ENCODE measurements at places on chromosomes 2 and 18.
A peak's percentile ranks its signal among the peaks of the same experiment; 100 is the strongest.

DNA sequence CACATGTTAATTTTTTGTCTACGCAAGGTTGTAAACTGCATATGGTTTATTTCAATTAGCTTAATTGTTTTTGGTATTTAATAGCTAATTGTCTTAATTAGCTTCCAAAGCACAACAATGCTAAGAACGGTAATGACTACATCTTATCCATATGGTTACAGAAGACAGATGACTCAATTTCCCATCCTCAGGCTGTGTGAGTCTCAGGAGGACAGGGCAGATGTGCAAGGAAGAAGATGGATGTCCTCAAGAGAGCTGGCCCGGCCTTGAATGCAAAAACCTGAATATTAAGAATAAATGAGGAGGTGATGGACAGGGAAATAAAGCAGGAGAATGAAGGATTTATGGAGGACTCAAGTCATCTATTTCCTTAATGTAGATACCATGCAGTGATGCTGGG is 31.4 kb downstream of the SLC4A3 start:
- no peak for DNase-seq

DNA sequence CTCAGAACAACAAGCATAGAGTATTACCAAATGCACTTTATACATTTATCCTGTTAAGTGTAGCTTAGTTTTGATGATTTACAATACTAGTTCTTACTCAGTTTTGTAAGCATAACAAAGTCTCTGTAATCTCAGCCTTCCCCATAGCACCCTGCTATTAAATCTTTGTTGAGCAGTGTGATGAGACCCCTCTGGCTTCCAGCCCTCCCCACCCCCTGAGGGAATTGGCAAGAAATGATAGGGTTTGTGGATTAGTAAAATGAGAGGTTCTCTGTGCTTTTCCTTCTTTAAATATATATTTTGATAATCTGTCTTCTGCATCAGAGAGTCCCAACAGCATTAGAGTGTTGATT is 37.2 kb downstream of the ZNF521 start:
- no peak for DNase-seq

- no peak for DNase-seq
Measured at GRCh38 chr2:106706283-106706682, 179.7 kb downstream of the ST6GAL2 start.

GRCh38 chr2:95734976-95735890 is 143.4 kb downstream of the TRIM43 start:
- DNase-seq = no peak

DNA sequence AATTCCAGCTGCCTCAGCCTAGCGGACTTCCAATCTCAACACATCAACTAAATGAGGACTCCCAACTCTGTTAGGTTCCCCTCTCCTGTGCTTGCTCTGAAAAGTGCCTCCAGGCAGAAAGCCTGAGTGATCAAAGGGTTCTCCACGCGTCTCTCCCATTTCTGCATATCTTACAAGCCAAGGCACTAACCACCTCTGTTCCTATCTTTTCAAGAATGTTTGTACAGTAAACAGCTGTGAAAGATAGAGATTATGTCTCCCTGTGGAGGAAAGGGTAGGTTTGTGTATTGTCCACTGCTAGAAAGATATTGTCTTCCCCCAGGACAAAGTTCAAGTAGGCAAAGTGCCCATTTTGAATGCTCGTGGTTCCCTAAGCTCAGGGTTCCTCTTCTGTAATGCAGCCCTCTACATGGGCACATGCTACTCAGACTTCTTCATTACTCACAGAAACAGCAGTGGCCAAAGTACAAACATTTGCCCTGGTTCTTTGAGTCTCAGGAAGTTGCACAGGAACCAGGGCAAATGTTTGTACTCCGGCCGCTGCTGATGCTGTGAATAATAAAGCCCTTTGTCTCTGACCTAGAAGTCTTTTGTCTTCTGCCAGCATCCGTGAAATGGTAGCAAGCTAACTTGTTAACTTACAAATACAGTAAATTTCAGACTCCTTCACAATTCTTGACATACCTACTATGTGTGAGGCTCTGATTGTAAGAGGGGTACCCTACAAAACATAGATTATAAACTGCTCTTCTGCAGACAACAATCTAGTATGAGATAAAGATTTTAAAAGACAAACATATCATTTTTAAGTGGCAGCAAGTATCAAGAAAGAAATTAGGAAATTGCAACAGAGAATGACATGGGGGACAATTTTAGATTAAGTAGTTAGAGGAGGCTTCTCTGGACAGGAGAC is 44.5 kb downstream of the PKDCC start:
- DNase-seq = no peak

DNA sequence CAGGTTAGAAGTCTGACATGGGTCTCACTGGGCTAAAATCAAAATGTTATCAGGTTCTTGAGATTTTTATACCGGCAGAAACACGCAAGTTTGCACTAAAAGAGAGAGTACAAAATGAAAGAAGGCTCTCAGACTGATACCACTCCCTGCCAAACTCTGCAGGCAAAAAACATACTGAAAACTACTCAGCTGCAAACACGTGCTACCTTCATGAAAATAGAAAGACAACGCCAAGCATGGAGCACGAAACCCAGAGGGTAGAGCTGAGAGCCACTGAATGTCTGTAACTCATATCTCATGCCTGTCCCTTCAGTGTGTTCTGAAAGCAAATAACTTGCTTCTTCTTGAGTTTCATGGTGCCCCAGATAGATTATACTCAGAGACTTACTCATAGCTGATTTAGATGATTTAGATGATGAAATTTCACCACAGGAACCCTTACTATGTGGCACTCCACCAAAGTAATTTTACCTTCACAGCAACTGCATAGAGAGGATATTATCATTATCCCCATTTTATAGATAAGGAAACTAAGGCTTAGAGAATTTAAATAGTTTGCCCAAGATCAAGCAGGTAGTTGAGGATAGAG is 313.0 kb upstream of the SLC39A10 start:
- no peak for DNase-seq

- DNase-seq = peak; percentile 29
Measured at GRCh38 chr18:27871726-27872125, 305.2 kb downstream of the CDH2 start.

- DNase-seq = no peak
Measured at GRCh38 chr2:231611273-231612108, 18.8 kb downstream of the TEX44 start.

- DNase-seq = no peak
Measured at GRCh38 chr2:140998577-140998976, 1132.2 kb downstream of the LRP1B start.

- no peak for DNase-seq
Measured at GRCh38 chr2:184735611-184736010, 137.3 kb downstream of the ZNF804A start.

- DNase-seq = no peak
Measured at GRCh38 chr2:3870222-3870621, 166.8 kb downstream of the DCDC2C start.

GRCh38 chr2:58410549-58410948 is 169.4 kb upstream of the FANCL start:
- no peak for DNase-seq

DNA sequence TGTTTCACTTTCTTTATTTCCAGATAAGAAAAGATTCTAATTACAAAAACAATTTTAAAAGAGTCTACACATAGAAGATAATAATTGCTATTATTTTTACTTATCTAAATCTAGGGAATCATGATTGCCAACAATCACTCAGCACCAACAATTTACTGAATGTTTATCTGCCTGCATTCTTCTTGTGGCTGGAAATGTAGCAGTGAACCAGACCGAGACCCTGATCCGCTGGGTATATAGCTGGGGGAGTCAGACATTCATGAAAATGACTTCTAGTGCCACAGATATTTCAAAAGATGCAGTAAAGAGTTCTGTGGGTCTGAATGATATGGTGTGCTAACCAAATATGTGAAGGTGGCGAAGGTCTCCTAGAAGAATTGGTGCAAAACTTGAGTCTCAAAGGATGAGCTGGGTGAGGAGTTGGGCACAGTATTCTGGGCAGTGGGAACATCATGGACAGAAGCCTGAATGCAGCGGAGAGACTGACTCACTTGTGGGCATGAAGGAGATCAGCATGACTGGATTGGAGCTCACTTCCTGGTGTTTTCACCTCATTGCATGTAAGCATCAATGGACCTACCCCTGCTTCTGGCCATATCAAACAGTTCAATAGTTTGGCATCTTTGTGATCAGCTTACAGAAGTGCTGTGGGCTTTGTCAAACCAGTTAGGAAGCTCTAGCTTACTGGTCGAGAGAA is 26.1 kb upstream of the FN1 start:
- DNase-seq = no peak

DNA sequence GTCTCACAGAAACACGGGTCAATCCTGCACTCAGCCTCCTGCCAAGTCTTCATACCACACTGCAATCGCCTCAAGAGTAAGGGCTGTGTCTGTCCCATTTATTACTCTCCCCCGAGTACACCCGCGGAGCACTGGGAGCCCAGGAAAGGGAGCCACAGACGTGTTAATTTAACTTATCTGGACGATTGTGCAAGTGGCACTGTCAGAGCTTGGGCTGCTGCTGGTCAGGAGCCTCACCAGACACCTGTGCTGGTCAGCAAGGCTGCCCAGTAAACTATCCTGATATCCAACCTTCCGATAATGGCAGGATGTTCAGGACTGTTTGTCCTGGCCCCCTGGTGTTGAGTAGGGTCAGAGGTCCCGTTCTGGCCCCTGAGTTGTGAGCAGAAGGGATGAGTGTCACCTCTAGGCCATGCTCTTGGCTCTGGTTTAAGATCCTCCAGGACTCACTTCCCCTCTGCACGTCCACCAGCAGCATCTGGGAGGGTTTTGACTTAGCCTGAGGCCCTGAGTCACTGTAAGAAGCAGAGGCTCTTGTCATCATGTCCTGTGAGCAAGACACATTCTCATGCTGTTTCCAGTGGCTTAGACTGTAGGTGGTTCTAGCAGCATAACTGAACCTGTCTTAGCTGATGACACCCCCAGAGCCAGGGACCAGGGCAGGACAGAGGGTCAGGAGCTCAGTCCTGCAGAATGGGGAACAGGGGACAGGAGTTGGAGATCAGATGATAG is 82.5 kb upstream of the ARL4C start:
- no peak for DNase-seq

- DNase-seq = no peak
Measured at GRCh38 chr2:199602896-199603717, 145.4 kb upstream of the SATB2 start.

DNA sequence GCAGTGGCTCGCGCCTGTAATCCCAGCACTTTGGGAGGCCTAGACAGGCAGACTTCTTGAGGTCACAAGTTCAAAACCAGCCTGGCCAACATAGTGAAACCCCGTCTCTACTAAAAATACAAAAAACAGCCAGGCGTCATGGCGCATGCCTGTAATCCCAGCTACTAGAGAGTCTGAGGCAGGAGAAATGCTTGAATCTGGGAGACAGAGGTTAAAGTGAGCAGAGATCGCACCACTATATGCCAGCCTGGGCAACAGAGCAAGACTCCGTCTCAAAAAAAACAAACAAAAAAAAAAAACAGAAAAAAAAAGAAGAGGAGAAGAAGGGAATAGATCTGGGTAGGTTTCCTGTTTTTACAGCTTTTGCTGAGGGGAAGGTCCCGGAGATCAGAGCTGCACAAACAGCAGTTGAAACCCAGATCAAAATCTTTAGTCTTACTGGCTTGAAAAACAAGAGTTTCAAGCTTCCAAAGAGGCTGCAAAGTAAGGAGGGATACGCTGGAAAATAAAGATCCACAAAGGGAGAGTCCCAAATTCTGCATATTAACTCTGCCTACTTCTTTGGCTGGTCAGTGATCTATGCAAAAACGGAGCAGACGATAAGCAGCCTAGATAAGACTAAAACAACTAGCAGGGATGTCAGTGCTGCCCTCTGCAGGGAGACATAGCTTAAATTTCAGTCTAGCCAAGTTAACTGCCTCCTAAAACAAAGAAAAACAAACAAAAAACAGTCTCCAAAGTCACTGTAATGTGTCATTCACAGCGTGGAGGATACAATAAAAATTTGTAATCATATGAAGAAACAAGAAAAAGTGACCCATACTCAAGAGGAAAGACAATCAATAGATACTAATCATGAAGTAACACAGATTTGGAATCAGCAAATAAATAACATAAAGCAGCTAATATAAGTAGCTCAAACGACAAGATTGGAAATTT is 74.1 kb downstream of the TLK1 start:
- DNase-seq = no peak

DNA sequence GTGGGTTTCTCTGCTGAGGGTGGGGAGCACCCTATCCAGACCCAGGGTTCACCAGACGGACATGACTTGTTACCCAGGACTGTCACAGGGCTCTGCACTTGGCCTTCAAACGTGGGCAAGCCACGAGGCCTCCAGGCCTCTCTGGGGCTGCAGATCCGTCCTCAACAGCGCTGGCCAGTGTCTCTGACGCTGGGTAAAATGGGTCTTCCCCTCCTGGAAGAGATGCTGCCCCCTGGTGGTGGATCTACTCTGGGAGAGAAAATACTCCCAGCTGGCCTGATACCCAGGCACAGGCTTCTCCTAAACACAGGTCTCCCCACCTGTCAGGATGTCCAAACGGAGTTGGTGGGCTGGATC is 3.7 kb downstream of the GPR17 start:
- DNase-seq = no peak

- DNase-seq = no peak
Measured at GRCh38 chr18:2293109-2293839, 278.0 kb downstream of the METTL4 start.

DNA sequence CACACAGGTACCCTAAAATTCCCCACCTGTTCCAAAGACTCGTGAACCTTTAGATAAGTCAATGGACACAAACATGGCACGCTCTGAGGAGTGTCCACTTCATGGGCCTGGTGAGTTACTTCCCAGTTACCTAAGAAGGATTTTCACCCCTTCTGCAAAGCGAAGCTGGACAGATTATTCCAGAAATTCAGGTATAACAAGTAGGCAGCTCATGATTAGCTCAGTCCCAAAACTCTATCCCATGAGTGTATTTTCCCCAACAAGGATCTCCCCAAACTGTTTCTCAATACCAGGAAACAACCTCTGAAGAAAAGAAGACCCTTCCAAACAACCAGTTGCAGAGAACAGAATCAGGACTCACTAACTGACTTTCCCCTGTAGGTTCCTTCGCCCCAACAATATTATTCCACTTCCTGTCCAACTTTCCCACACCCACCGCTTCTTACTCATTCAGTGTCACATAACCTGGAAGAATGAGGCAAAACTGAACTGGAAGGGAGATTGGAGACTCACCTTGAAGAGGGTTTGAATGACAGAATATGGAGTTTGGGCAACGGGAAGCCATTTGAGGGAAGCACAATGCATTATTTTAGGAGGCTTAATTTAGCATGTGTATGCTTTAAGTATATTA is 120.1 kb downstream of the ANTXR1 start:
- no peak for DNase-seq

- no peak for DNase-seq
Measured at GRCh38 chr2:147511491-147511948, 333.3 kb upstream of the ACVR2A start.

GRCh38 chr2:134140251-134140661 is 113.6 kb upstream of the MGAT5 start:
- DNase-seq = no peak
